ENCODE measurements at places on chromosomes 4 and X.

DNA sequence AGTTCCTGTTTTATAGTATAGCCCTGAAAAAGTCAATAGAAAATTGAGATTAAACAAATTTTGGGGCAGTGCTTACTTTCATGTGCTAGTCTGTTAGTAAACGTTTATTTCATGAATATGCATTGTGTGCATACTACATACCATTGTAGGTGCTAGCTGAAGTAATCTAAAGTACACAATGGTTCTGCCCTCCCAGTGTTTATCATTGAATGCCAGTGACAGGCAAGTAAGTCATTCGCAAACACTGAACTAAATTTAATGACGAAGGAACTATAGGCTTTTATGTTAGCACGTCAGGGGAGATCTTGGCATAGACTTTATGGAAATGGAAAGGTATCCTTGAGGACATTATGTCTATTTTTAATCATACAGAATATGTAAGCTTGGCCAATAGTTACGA lies 426.9 kb upstream of the EPHA5 start:
- DNase-seq: no peak

GRCh38 chrX:72306851-72307645 lies 1.3 kb upstream of the CITED1 start:
- DNase-seq: peak; percentile 74

- no peak for DNase-seq
These were observed 317 bp upstream of the FRMPD4 start for GRCh38 chrX:12137951-12138360.

DNA sequence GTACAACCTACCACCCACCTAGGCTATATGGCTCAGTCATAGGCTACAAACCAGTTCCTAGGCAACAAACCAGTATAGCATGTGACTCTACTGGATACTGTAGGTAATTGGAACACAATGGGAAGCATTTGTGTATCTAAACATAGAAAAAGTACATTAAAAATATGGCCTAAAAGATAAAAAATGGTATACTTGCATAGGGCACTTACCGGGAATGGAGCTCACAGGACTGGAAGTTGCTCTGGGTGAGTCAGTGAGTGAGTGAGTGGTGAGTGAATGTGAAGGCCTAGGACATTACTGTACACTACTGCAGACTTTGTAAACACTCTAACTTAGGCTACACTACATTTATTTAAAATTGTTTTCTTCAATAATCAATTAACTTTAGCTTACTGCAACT lies 139.2 kb upstream of the RBPJ start:
- no peak for DNase-seq

- DNase-seq: no peak
These were observed 247.8 kb upstream of the DKK2 start for GRCh38 chr4:107283587-107284559.

DNA sequence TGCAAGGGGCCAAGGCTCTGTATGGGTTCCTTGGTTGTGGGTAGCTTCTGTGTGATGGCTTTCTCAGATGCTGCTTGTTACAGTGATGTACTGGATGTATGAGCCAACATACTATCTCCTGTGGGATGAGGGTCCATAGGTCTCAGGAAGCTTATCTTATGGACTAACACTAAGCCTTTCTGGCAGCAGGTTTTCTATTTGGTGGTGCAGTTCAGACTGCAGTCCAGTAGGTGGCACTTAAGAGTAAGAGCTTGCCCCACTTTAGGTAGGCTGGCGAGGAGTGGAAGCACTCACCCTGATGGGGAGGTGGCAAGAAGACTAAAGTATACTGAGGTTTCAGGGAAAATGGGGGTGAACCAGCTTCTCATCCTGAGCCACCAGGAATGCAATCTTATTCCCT lies 306.7 kb upstream of the MAOA start:
- DNase-seq: peak; percentile 28

DNA sequence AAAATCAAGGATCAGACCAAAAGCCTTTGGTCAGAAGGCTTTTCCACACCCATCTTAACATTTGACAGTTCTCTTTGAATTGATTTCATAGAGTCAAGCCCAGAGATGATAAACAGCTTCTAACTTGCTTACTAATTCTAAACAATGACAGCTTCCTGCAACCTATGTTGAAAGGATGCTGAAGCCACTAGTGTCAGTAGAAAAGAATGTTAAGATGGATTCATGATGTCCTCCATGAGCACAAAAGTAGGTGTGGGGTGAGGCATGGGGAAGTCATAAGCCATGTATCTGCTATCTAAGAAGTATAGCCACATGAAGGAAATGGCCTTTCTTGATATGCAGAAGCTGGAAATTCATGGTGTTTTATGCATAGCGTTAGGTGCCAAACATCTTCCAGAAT lies 269.3 kb downstream of the DHX15 start:
- no peak for DNase-seq

GRCh38 chrX:10620121-10620699 lies at the start of gene MID1:
MID1 (minus strand) TSS chrX:10620585; CDS start chrX:10567547, 53,038 bp downstream.
- peak; percentile 35 for DNase-seq

- no peak for DNase-seq
These were observed 59.2 kb upstream of the TMEM47 start for GRCh38 chrX:34716302-34716701.

GRCh38 chr4:75180790-75181776 lies 248.2 kb downstream of the PARM1 start:
- DNase-seq: peak; percentile 23

- no peak for DNase-seq
These were observed 5.8 kb downstream of the TIFA start for GRCh38 chr4:112279882-112280315.

DNA sequence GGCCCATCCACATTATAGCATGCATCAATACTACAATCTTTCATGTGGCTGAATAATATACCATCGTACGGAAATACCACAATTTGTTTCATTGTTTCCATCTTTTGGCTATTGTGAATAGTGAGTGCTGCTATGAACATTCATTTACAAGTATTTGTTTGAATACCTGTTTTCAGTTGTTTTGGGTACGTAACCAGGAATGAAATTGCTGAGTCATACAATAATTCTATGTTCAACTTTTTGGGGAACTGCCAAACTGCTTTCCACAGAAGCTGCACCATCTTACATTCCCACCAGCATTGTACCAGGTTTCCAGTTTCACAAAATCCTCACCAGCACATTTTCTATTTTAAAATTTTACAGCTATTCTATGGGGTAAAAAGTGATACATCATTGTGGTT lies 28.5 kb upstream of the MANBA start:
- no peak for DNase-seq

- no peak for DNase-seq
These were observed 86.0 kb upstream of the TET2 start for GRCh38 chr4:105060628-105061027.
